CD4-positive, alpha-beta T cell treated with Interleukin-4 for 4 hours (primary cell): ENCODE measurements at places on chromosomes 7 and 10.
A peak's percentile ranks its signal among the peaks of the same experiment; 100 is the strongest.

DNA sequence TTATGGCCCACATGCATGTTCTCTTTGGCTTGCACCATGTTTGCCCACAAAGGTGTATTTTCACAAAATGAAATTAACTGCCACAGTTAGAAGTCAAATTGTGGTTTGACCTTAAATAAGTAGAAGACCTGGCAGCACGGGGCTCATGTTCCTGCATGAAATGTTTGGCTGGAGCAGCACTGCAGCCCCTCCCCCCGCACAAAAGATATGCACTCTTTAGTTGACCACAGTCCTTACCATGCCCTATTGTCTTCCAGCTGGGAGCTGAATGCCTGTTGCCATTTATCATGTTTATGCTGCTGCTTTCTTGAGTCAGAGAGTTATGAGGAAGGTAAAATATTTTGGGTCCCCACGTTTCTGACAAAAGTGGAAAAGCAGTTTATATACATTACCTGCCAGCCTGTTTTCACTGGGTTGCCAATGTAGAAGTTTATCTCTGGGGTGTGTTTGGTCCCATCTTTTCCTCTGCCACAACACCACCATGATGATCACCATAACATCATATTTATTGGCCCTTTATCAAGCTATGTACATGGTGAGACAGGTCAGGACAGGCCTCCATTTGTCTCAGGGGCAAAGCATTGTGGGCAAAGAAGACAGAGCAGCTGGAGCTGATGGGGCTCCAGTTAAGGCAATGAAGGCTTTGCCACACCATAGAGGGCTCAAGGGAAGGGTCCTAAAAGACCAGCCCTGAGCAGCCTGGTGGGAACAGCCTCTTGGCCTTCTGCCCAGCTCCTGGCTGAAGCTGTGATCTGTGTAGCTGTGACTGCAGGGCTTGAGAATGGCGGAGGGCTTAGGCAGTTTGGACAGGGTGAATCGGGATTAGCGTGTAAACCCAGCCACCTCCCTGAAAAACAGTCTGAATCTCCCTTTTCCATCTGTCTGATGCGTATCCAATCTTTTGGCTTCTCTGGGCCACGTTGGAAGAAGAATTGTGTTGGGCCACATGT, 5.4 kb downstream of the PRF1 start:
- no peak for DNase-seq

DNA sequence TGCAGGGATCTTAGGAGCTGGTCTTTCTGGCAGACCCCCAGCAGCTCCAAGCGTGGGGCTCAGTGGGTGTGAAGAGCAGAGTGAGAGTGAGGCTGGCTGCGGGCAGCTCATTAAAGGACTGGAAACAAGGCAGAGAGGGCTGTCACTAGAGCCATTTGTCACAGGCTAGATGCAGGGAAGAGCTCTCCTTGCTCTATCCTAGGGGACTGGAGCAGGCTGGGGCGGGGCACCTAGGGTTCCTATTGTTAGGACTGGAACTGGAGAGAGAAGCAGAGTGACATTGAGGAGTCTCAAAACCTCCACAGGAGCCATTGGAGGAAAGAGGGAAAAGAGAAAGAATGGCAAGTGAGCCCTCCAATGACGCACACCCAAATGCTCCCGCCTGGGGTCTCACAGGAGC, 772 bp upstream of the DDC start:
- no peak for DNase-seq

- no peak for DNase-seq
Measured at GRCh38 chr10:844552-844951, 87.0 kb downstream of the LARP4B start.

DNA sequence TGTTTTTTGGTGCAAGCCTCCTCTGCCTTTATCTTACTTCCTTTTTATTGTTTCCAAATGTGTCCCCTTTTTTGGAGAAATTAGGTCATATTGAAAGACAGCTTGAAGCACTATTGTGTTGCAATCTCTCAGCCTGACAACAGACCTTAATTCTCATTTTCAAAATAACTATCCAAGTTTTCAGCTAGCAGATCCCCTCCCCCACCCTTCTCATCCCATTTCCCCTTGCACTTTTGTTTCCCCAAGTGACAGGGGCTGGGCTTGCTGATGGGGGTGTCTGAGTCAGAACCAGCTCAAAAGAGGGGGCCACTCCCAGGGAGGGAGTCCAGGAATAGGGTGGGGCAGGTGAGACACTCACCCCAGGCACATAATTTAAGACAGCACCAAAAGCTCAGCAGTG, 75.3 kb downstream of the MKI67 start:
- peak; percentile 13 for DNase-seq

GRCh38 chr7:39130274-39130673, 152.6 kb downstream of the POU6F2 start:
- DNase-seq: no peak

DNA sequence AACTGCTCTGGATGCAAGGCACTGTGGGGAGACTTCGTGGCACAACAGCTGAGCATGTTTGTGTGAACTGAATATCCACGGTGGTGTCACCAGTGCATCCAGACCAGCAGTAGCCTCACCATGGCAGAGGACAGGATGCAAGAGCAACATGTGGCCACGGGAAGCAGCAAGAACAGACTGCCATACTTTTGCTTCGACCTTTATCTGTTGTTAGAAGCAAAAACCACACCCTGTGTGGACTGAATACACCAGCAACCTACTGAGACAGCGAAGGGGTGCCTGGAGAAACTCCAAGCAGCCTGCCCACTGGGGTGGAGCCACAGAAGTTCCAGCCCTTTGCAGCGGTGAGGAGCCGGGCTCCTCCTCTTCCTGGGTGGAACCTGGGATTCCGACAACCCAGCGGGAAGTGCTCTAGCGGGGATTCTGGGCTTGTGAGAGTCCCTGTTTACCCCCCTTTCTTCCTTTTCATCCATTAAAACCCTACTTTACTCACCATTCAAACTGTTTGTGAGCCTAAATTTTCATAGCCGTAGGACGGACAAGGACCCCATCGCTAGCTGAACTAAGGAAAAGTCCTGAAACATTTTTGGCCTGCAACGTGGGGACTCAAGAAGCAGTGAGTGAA, 584.9 kb downstream of the GRM8 start:
- DNase-seq: no peak

DNA sequence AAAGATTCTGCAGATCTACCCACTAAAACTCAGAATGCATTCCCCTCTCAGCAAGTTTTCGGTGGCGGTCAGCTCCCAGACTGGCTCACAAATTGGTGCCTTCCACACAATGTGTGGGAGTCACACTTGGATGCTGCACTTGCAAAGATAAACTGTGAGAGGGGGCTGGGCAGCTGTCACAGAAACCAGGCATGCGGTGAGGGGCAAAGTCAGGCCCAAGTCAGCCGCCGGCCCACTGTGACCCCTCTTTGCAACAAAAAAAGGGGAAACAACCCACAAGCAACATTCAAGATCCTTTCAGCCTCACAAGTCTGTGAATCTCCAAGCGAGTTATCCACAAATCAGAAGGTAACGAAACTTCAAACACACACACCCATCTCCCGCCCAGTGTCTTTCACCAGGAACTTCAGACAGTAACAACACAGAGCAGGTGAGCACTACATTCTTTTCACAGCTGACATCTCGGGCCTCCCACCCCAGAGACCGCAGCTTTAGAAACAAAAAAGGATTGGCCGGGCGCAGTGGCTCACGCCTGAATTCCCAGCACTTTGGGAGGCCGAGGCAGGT, 32.0 kb downstream of the SNX8 start:
- DNase-seq: no peak

DNA sequence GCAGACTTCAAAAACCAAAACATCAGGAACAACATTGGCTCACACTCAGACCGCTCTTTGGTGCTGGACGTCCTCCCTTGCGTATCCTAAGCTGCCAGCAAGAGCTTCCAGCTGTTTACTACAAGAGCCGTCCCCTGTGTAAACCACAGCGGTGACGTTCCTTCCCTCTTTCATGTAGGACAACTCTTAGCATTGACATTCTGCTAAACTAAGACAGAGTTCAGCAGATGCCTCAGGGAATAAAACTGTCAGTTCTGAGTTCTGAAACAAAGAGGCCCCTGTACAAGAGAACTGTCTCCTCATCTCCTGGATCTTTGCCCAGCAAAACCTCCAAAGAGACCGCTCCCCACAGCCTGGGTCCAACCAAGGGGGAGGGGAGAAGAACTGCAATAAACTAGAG, 57.8 kb upstream of the OPALIN start:
- DNase-seq: no peak

- no peak for DNase-seq
Measured at GRCh38 chr10:132549371-132549770, 11.8 kb downstream of the INPP5A start.

GRCh38 chr7:151435103-151435916, 4.6 kb downstream of the CRYGN start:
- no peak for DNase-seq
